Keratinocyte (primary cell): ENCODE measurements at places on chromosomes 3 and 15.

GRCh38 chr15:72784456-72784876, 908 bp upstream of the ADPGK start:
- no peak for DNase-seq

- no peak for DNase-seq
These were observed 205.4 kb upstream of the TBC1D5 start for GRCh38 chr3:17947833-17948232.

DNA sequence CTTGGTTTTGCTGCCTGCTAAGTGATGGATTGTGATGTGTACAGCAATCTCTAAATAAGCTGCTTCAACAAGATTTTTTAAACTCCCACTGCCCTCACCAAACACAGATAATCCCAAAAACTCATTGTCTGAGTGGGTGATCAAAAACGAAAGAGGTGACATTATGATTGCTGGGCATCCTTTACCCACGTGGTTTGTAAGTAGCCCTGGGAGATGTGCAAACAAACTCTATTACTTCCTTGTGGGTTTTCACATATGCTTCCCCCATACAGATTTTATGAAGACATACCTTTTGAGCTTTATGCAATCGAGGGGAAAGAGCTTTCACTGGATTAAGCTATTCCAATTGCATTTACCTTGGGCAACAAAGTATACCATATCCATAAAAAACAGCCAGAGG, 1000.4 kb downstream of the FHIT start:
- no peak for DNase-seq

DNA sequence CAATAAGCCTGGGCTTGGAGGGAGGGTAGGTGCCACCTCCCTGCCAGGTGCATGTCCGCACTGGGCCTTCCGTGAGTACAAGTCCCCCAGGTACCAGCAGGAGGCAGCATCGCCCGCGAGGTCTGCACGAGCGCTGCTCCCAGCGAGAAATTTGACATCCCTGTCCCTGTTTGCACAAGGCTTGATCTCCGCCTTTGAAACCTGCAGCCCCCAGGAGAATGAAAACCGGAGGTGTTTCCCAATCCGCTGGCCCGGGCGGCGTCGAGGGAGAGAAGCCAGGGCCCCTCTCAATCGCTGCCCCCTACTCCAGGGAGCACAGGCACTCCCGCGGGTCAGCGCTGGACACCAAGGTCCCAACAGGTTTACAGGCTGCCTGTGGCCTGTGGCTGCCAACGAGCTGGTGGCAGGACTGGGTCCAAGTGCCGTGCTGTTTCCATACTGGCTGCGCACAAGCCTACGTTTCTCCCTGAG, 961 bp downstream of the HAPLN3 start:
- DNase-seq = no peak

GRCh38 chr3:146517684-146518435, 26.5 kb downstream of the PLSCR1 start:
- DNase-seq = no peak

DNA sequence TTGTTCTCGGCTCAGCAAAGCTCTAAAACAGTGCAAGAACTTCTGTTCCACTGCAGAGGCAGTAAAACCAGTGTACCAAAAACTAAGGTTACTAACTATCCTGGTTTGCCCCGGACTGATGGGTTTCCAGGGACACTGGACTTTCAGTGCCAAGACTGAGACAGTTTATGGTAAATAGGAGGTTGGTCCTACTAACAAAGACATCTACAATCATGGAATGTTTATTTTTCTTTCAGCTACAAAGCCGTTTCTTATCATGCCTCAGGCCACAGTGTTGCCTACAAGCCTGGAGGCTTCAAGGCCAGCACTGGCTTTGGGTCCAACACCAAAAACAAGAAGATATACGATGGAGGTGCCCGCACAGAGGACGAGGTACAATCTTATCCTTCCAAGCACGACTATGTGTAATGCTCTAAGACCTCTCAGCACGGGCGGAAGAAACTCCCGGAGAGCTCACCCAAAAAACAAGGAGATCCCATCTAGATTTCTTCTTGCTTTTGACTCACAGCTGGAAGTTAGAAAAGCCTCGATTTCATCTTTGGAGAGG, 20.8 kb downstream of the CLDN18 start:
- no peak for DNase-seq

- DNase-seq = no peak
These were observed 320.6 kb downstream of the ARRDC4 start for GRCh38 chr15:98281130-98281529.
